ENCODE measurements at places on chromosomes 1 and 21.

DNA sequence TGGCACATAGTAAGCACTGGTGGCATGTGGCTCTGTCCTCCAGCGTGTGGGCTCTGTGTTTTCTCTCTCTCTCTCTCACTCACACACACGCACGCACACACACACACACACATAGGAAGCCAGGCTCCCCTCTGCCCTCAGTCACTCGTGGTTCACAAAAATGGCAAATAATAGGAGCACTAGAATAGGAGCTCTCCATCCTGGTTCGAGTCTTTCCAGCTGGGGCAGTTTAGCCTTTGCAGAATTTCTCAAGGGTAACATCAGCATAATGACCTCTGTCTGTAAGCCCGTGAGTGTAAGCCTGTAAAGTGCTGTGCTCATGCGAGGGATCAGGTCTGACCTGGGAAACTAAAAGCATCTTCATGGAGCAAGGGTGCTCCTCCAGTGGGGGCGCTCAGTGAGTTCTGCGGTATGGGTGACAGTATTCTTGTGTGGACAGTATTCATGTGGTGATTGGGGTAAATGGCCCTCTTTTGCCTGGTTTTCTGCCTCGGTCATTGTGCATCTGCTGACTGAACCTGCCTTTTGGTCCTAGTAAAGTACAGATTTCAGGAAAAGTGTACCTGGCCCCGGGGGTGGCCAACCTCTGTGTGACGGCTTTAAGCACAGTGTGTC is 842 bp upstream of the ZC3H12A start:
- DNase-seq, result no peak

DNA sequence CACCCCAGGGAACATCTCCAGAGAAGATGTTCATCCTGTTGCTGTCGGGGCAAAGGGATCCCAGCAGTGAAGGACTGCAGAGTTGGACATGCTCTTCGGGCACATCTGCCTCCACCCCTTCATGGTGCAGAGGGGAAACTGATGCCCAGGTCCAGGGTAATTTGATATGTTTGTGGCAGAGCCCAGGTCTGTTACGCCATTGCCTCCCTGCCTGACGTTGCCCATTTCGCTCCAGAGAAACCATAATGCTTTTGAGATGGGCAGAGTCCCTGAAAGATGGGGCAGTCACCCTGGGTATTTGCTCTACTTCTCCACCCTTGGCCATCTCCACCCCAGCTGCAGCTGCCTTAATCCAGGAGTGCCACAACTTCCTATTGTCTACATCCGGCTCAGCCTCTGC is 290.4 kb upstream of the POU3F1 start:
- no peak for DNase-seq

DNA sequence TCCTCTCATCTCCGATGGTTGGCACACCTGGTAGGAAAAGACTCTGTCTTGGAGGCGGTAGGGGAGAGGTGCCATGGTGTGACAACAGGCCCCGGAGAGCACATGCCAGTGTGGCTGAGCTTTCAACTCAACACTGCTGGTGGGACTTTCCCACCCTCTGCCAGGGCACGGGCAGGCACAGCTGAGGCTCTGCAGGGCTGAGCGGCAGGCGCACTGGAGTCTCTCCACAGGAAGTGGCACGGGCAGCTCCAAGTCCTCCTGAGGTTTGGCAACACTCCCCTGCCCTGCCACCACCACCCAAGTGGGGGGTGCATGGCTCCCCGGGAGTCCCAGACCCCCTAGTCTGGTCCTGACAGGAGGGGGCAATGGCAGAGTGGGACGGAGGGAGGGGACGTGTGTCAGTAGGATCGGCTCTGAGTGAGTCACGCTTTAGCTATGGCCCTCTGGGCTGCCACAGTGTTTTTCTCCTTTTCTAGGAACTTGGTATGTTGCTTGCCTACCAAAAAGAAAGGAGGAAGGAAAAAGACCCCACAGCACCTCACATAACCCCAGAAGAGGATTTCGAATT is 27.3 kb upstream of the EVA1B start:
- DNase-seq, result peak; percentile 93

DNA sequence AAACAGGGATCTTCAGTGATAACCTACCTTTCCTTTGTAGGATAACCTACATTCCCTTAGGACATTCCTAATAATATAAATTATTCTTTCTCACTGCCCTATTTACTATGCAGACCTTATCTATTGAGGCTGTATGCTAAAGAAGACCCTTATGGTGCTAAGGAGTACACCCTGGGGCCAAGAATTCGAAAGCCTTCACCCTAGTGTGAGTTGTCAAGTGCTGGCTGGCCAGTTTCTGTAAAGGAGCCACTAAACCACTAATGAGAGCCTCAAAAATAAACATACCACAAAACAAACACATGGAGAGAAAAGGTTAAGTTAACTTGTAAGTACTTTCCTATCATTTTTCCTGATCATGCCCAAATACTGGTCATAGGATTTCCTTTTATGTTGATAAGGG is 315.0 kb upstream of the CAMK1G start:
- DNase-seq, result no peak

- peak; percentile 82 for DNase-seq
Measured at GRCh38 chr1:243482141-243483022, 226.5 kb downstream of the SDCCAG8 start.

- no peak for DNase-seq
Measured at GRCh38 chr1:99540744-99541143, 105.2 kb upstream of the PALMD start.

GRCh38 chr1:2249559-2249906 is 21.4 kb downstream of the SKI start:
- DNase-seq, result no peak

DNA sequence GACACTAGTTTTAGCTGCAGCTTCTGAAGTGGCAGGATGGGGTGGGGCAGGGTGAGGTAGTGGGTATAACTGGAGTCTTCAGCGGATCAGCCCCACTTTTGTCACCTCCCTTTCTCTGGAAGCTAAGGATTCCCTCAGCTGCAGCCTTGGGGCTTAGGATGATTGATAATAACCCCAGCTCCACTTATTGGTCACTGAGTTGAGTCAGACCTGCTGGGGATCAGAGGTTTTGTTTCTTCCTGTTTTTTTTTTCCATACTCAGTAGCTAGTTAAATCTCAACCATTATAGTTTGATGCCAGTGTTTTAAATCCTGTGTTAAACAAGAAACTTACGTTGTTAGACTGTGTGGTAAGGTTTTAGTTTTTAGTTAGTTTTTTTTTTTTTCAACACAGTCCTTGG is 57.2 kb downstream of the LAMC1 start:
- no peak for DNase-seq

- no peak for DNase-seq
Measured at GRCh38 chr1:180672105-180672504, 40.3 kb downstream of the XPR1 start.

Data from hepatic stellate cell (primary cell).